ENCODE measurements at places on chromosomes 13 and 19. TPM values are rescaled to one million over a fixed set of nuclear protein-coding genes. Genes with fewer than 3 reads are reported as not detected.

DNA sequence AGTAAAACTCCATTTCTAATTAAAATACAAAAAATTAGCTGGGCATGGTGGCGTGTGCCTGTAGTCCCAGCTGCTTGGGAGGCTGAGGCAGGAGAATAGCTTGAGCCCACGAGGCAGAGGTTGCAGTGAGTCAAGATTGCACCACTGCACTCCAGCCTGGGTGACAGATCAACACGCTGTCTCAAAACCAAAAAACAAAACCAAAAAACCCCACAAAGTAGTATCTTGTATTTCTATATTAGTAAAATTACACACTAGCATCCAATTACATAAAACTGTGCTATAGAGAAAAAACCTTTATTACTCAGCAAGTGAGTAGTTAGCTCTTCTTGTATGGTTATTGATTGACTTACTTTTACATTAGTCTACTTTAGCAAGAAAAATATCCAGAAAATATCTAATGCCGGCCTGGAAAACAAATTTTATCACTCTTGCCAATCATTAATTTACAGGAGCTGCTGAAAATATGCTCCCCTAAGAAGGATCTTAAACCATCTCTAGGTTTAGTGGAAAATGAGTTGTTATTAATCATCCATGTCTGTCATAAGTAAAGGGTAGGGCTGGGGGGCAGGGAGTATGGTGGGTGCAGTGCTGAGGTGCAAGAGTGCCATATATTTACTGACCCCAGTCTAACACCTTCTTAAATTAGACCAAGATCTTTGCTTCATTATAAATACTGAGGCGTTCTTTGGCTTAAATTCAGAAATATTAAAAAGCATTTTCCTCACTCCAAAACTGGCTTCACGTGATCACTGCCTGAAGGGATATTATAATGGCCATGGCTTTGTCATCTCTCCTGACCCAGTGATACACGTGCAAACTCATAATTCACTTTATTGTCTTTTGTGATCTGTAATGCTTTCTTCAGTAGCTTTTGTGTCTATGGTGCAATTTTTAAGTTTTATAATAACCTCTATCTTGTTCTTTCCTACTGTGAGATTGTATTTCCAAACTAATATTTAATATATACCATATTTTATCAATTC lies 44.1 kb downstream of the UBL3 start:
- no peak for DNase-seq

DNA sequence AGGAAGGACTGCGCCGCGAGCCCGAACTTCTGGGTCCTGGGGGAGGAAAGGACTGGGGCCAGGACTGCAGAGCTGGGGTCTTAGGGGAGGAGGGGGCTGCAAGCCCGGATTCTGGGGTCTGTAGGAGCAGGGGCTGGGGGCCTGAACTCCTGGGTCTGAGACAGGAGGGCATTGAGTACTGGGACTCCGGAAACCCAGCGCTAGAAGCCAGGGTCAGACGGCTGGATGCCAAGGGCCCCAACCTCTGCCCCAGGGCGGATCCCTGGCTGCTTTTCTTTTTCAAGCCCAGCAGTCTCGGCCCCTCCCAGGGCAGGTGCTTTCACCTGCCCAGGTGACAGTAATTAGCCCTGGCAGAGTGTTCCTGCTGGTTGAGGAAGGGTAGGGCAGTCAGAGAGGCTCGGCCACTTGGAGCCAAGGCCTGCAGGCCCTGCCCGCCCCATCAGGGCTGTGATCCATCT lies 2.3 kb downstream of the MYH14 start:
- no peak for DNase-seq

DNA sequence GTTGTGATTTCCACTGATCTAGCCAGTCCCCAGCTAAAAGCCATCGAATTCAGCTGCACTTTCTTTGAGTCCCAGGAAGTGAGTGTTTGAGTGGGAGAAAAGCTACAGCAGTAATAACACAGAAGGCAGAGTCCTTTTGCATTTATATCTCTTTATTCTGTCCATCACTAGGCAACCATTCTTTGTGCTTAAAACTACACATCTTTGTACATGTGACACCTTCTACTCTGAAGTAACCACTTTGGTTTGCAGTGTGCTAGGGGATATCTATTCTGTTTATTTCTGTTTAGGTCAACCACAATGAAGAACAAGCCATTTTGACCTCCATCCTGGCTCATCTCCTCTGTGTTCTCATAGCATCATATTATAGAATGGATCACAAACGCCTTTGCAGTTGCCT lies 226.0 kb upstream of the SERP2 start:
- no peak for DNase-seq

DNA sequence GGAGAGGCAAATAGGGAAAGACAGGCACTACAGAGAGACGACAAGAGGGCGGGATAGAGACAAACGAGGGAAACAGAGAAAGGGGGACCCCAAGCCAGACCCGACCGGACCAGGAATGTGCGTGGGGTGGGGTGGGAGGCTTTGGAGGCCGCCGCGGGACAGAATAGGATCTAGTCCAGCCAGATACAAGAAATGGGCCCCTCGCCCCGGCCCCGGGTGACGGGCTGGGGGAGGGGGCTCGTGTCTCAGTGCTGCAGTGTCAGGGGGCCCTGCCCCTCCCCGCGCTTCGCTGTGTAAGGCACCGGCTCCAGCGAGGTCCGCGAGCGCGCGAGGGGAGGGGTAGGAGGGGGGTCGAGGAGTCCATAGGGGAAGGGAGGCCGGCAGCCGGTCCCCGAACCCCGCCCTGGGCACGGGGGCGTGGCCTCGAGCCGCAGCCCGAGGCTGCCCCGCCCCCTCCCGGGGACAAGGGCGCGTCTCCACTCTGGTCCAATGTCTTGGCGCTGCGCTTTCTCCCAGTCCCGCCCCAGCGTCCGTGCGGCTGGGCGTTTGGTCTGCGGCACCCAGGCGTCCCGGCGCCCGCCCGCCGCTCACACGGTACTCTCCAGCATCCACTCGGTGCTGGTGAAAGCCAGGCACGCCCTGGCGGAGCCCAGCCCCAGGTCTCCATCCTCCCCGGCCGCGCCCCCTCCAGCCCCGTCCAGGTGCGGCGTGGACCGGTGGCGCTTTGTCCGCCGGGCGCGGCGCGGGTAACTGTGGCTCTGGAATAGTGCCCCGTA lies 11.0 kb downstream of the IFNL1 start:
- DNase-seq: peak; percentile 6

- no peak for DNase-seq
Observed at GRCh38 chr13:49428041-49428763, 15.7 kb downstream of the CAB39L start.

DNA sequence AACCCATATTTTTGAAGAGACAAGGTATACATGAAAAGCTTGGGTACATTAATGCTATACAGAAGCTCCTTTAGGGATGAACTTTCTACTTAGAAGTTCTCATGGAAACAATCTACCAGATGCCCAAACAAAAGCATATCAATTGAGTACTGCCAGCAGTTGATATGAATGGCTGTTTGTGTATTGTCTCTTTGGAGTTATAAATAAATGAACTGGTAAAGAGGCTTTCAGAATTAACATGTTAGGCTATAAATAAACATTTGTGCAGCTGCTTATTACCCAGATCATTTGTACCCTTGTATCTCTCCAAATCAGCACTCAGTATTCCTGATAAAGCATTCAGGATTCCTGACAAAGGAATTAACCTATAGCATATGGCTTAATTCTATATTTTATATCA lies 418.9 kb downstream of the FGF14 start:
- no peak for DNase-seq

ATP4B gene
- polyA plus RNA-seq: 0.09 TPM

DIAPH3 gene
- 6.5 TPM for polyA plus RNA-seq

WDR87 gene
- 0.19 TPM for polyA plus RNA-seq

FUT1 gene
- 1.1 TPM for polyA plus RNA-seq

TNNI3 gene
- 3.2 TPM for polyA plus RNA-seq

SPTBN4 gene
- polyA plus RNA-seq: 0.33 TPM

CNFN gene
- polyA plus RNA-seq: not detected

SLC1A6 gene
- 0.20 TPM for polyA plus RNA-seq
